ENCODE measurements at places on chromosomes 11 and 22.

GRCh38 chr11:109911488-109911887 is 181.7 kb upstream of the ZC3H12C start:
- no peak for DNase-seq

- no peak for DNase-seq
Measured at GRCh38 chr22:49321477-49322055, 506.1 kb downstream of the BRD1 start.

GRCh38 chr11:44493383-44493782 is 72.1 kb upstream of the CD82 start:
- DNase-seq = no peak

GRCh38 chr22:37703906-37704305 is 7.1 kb downstream of the TRIOBP start:
- DNase-seq = no peak

DNA sequence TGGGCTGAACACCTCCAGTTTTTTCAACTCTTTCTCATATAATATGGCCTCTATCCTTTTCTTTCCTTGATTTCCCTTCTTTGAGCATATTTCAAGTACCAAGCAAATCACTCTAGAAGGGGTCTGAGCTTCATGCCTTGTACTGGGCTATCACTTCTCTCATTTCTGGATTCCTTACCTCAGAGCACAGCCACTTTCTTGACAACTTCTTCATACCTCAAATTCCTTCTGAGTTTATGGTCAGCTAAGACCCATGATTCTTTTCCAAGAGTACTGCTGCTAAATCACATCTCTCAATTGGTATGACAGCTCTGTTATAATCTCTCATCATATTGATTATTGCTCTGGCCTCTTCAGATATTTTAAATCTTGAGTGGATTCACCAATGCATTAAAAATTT is 224.8 kb upstream of the ZBED5 start:
- no peak for DNase-seq

DNA sequence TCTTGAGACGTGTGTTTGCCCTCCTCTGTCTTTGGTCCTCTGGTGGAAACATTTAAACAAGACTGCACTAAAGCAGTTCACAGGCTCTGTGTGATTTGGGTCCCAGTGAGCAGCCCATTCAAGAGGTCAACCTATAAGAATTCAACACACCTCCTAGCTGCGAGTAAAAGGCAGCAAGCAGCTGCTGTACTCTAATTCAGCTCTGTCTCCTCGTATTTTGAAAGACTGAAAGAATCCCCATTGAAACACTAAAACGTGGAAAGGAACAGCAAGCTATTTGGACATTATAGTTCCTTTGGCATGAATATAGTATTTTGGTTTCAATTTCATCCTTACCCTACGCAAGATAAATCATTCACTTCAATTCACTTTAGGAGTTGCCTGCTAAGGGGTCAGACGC is 1046.7 kb downstream of the DLG2 start:
- no peak for DNase-seq

- DNase-seq = no peak
Measured at GRCh38 chr11:4903484-4903883, at the start of gene OR51A7. Gene OR51A7 (plus strand): TSS chr11:4903783. CDS start chr11:4907370, 3,587 bp downstream.

GRCh38 chr11:124762624-124763155 is 600 bp upstream of the ESAM start:
- peak; percentile 75 for DNase-seq

GRCh38 chr11:72224564-72225410 is at the start of gene INPPL1:
Gene INPPL1 (plus strand): TSS chr11:72224767. CDS start chr11:72224985, 218 bp downstream.
- peak; percentile 62 for DNase-seq

GRCh38 chr11:1774886-1775285 is 11.2 kb upstream of the CTSD start:
- no peak for DNase-seq

DNA sequence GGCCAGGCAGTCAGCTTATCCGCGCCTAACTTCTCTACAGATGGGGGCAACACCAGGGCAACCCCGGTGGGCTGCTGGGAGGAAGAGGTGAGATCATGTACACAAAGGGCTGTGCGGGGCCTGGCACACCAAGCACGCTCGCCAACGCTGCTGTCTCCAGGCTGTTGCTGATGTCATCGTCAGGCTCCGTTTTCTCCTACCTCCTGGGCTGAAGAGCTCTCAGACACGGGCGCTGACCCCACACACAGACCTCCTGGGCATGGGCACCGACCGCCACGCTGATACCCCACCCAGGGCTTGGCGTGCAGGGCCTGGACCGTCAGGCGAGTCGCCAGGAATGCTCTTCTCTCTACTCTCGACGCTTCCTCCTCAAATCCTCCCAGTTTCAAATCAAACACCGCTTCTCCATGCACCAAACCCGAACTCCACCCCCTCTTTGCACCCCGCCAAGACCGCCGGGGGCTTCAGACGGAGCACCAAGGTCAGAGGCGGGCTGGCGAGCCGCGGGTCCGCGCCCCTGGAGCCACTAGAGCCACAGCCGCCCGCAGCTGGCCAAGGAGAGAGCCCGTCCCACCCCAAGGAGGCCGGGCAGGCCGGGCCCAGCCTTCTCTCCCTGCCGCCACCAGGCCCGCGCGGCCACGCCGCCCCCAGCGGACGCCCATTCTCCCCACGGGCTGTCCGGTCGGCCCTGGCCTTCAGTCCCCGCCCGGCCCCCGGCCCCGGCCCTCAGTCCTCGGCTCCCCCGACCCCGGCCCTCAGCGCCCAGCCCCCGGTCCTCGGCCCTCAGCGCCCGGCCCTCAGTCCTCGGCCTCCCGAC is 772 bp downstream of the SBF1 start:
- DNase-seq = peak; percentile 51

Measured in K562 (cell line).